ENCODE measurements at places on chromosomes 4 and X.

DNA sequence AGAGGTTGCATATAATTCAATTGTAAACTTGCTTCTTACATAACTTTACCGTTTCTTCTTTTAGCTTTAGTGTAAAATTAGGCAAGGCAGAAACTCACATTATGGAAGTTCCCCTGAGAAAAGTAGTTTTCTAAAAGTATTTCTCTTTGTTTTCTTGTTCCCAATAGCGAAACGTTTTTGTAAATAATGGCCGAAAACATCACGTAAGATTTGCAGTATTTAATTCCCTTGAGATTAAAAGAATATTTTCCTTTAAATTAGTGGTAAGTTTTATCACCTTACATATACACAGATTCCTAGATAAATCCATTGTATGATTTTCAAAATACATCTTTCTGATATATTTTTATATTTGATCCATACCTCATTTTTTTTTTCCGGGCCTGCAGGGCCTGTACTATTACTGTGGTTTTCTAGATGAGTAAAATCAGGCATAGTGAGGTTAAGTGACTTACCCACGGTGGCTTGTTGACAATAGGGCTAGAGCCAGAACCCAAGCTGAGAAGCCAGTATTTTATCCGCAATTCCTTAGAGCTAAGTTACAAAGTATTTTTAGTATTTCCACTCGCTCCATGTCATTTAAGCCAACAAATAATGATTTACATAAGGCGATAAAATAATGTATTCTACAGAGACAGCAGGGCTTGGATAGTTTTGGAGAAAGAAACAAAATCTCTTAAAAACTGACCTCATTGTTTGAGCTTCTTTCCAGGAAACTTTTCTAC is 82.2 kb upstream of the VEGFC start:
- DNase-seq: peak; percentile 15

GRCh38 chr4:108512615-108513505 is 107.5 kb upstream of the RPL34 start:
- DNase-seq: peak; percentile 52

DNA sequence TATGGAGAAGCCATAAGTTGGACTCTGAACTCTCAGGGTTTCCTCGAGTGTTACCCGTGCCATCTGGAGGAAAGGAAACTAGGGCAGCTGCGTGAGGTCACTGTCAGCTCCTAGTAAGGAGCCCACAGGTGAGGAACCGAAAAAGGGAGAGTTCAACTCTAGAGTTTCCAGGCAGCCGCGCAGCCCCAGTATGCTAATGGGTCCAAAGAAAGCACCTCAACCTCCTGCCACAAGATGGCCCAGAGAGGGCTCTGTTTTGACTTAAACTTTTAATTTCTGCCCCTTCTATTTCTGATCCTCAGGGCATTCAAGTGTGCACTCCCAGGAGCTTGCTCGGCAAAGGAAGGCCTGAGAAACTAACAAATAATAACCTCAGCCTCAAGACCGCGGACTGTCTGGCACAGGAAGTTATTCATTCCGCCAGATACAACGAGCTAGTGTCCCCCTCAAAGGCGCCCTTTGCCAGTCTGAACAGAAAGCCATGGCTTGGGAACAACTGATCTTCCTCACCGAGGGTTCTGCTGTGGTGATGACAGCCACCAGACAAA is 13.9 kb downstream of the SCARB2 start:
- no peak for DNase-seq

GRCh38 chr4:139481465-139481864 is 27.5 kb downstream of the RAB33B start:
- no peak for DNase-seq

DNA sequence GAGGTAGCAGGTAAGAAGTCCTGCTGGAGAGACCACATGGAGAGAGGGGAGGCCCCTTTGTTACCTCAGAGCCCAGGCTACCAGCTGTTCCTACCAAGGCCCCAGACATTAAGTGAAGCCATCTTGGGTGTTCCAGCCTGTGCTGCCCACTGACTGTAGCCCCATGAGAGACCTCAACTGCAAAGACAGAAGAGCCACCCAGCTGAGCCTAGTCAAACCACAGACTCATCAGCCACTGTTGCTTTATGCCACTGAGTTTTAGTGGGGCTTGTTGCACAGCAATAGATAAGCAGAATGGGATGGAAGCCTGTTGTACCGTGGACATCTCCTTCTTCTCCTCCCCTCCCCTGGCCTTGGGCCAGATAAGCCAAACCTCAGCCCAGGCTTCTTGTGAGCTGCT is 83.9 kb downstream of the ADRA2C start:
- DNase-seq: no peak

DNA sequence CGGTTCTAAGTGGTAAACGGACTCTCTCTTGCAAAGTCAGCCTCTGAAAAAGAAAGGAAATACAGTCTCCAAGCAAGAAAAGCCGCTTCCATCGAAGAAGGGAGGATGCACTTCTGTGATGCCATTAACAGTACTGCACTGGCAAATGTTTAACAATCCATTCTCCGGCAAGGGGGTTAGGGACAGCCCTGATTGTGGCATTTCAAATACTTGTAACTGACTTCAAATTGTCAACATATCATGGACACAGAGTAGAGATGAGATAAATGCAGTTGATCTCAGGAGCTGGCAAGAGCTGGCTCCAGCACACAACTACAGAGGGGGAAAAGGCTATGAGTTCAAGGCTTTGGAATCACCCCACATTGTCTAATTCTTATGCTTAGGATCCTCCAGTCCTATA is 146.8 kb downstream of the SLC7A11 start:
- no peak for DNase-seq

DNA sequence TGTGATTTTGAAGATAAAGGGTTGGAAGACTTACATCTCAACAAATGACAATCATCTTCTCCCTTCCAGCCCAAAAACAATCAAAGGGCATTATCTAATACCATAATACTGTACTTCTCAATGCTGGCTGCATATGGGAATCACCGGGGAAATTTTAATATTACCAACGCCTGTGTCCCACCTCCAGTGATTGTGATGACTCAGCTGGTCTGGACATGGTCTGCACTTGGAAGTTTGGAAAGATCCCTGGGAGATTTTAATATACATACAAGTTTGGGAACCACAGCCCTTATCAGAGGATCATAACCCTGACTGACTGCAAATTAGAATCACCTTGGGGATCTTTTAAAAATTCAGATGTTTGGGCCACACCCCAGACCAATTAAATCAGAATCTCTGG is 29.9 kb downstream of the ARL13A start:
- no peak for DNase-seq

- DNase-seq: no peak
Measured at GRCh38 chr4:1374706-1375045, 27.7 kb downstream of the UVSSA start.

- no peak for DNase-seq
Measured at GRCh38 chr4:184315675-184316359, 98.1 kb upstream of the ENPP6 start.

GRCh38 chr4:101667348-101667747 is 123.2 kb upstream of the BANK1 start:
- DNase-seq: no peak

DNA sequence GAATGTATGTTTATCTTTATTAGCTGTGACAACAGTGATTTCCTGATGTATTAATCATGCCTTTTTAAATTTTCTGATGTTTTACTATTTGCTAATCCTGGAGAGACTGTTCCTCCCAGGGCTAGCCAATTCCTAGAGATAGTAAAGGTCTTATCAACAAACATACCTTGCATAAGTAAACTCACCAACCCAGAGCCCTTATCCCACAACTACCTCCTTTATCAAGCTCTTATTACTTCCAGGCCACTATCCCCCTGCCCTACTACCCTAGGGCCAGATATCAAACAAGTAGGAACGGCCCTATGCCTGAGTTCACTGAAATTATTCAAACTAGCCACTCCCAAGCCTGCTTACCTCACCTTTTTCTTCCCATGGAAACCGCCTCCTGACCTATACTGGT is 58.2 kb upstream of the NPNT start:
- no peak for DNase-seq

DNA sequence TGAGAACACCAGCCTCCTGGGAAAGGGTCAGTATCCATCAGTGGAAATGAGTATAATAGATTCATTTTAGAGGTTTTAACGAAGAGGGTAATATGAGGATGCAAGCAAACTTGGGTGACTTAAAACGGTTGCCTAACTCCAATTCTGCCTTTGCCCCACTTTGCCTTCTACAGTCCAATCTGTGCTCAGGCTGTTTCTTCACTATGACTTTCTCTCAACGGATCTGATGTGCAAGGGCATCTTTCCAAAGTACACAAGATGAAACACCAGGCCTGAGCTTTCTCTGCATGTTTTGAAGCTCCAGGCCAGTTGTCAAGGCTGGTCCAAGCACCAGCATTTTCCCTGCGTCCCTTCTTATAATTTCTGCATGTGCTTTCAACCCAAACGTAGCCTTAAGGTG is 68.0 kb upstream of the TMEM164 start:
- no peak for DNase-seq

DNA sequence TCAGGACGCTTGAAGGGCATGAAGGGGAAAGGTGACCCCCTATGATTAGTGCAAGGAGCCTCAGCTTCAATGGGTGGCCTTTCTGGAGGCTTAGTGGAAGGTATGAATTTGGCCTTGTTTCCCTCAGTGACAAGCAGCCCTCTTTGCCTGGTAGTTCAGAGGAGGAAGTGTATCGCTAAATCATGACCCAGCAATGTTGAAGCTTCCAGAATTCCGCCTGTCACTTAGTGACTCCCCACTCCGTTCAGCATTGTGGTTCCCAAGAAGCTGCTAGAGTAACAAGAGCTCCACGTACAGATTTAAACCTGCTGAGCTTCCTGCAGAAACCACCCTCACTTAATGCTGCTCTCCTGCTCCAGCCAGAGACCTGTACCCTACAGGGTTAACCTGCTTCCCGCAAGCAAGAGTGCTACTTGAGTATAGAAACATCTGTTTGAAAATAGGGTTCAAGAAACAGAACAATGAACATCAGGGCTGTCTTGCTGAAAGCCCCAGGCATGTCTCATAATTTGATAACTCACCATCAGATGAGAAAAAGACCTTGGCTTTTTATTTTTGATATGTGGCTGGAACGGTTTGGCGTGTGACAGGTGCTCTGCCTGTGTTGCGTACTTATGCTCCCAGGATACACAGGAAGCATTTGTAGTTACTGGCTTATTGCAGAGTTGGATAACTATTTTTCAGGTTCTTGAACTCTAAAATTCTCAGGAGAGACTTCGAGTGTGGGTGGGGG is 105.2 kb downstream of the UCHL1 start:
- DNase-seq: no peak

GRCh38 chrX:75547783-75548182 is 24.9 kb upstream of the ZDHHC15 start:
- no peak for DNase-seq

- DNase-seq: peak; percentile 22
Measured at GRCh38 chr4:171017593-171017992, 795.6 kb upstream of the GALNTL6 start.

DNA sequence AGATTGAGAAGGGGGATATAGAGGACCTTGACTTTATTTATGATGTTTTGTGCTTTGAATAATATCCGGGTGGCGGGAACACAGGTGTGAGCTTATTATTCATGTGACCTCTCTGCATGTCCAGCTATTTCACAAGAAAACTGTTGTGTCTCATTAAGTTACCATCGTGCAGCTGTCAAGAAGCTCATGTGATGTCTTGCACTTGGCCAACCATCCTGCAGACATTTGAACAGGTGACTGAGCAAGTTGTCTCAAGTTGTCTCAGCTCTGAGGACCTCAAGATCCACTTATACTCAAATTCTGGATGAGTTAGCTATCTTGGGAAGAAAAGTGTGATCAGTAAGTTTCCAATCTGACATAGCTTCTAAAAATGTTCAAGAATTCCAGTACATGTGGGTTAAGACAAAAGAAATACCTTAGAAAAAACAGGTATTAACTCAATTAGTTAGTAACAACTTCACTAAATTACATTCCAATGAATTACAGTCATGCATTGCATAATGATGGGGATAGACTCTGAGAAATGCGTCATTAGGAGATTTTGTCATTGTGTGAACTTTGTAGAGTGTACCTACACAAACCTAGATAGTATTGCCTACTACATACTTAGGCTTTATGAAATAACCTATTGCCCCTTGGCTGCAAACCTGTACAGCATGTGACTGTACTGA is 462.2 kb downstream of the INPP4B start:
- DNase-seq: no peak

DNA sequence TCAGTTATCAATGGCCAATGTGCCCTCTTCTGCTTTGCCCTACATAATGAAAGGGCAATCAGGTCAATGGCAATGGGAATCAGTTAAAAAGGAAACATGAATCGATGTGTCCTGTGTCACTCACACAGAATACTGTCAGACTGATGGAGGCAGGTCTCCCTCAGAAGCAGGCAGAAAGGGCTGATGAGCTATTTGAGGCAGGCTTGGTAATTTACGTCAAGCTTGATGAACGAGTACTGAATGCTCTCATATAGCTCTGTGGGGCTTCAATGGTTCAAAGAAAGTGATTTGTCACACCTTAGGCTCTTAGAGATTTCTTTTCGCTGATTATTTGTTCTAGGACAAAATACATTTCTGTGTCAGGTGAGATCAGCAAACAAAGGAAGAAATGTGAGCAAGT is 22.6 kb upstream of the TBC1D1 start:
- DNase-seq: no peak

GRCh38 chr4:139641218-139641617 is 24.4 kb upstream of the MGST2 start:
- peak; percentile 47 for DNase-seq

- DNase-seq: no peak
Measured at GRCh38 chr4:70600305-70600704, 8.2 kb downstream of the AMBN start.

GRCh38 chr4:118955515-118955914 is 66.9 kb downstream of the SYNPO2 start:
- DNase-seq: peak; percentile 79

DNA sequence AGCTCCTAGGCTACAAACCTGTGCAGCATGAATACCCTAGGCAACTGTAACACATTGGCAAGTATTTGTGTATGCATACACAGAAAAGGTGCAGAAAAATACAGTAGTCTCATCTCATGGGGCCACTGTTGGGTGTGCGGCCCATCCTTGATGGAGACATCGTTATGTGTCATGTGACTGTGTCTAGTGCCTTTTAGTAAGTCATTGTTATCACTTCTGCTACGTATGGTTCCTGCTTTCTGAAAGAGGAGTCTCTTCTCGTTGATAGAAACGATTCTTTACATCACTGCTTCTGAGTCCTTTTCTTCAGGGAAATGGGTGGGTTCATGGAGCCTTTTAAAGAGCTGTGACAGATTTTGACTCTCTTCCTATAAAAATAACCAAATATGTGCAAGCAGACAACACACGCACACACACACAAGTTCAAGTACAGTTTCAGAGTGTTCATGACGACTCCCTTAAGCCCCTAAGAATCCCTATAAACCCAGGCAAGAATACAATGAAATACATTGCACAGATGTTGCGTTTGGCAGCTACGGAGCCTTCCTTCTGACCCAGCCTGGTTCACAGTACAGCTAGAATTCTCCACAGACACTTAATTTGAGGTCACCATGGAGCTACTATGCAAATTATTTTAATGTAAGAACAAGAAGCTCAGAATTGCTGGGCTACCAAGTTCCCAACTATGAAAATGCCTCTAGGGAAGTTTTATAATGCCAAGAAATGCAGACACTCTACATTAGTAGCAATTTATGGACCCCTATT is 10.2 kb upstream of the STK32B start:
- no peak for DNase-seq

DNA sequence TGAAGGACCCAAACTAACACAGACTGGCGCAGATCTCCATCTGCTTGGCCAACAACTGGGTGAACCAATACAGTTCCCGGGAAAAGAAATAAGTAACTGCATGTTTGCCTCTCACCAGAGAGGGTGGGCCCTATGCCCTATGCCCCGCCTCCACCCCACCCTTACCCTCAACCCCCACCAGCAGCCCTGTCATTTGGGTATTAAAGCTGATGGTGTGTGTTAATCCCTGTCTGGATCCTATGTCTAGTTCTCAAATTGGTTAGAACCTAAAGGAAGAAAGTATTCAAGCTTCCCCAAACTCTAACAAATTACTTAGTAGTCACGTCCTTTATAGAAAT is 19.0 kb downstream of the SMPX start:
- no peak for DNase-seq

Measured in fibroblast of skin of right quadriceps (primary cell).